ENCODE measurements at places on chromosomes 7 and 10.

GRCh38 chr7:134669388-134669787 is 22.7 kb downstream of the BPGM start:
- DNase-seq, result no peak

GRCh38 chr7:117072620-117073118 is 119.4 kb downstream of the ST7 start:
- no peak for DNase-seq

DNA sequence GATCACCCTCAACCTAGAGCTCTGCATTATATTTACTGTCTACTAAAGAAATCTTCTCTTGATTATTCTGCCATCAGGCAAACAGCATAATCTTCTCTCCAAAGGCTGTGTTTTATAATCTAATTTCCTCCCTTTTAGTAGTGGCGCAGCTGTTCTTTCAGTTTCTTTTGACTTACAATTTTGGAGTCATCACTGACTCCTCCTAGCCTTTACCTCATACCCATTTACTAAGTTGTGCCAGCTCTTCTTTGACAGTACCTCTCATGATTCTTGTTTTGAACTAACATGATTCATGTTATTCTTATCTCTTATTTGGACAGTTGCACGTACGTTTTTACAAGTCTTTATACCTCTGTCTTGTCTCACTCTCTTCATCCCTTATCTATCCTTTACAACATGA is 113.0 kb downstream of the FOXP2 start:
- DNase-seq, result no peak

DNA sequence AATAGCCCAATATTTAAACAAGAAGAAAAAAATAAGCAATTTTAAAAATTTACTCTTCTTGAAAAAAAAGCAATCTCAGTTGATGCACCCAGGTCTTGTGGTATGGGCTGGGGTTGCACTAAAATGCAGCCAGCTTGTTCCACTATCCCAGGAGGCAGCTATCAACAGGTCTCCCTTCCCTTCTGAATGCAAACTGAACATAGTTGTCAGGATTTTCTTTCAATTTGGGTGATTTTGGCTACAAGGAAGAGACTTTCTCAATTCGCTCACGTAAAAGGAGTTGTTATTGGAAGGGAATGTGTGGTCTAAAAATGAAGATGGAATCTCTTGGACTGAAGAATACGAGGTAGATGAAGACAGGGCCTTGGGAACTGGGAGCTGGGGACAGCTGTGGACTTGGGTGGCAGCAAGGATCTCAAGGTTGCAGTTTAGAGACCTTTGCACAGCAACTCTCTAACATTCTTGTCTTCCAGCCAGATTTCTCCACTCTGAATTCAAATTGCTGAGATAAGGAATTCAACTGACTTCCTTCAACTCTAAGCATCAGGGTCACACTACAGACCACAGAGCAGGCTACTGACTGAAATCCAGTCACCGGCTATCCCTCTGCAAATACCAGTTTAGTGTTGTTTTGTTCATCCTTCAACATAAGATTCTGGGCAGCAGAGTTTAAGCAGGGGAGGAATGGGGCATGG is 3.1 kb upstream of the TMEM26 start:
- no peak for DNase-seq

GRCh38 chr10:13891128-13892000 is 304.6 kb downstream of the PRPF18 start:
- no peak for DNase-seq

- no peak for DNase-seq
Observed at GRCh38 chr10:129777687-129778086, 186.4 kb downstream of the EBF3 start.

DNA sequence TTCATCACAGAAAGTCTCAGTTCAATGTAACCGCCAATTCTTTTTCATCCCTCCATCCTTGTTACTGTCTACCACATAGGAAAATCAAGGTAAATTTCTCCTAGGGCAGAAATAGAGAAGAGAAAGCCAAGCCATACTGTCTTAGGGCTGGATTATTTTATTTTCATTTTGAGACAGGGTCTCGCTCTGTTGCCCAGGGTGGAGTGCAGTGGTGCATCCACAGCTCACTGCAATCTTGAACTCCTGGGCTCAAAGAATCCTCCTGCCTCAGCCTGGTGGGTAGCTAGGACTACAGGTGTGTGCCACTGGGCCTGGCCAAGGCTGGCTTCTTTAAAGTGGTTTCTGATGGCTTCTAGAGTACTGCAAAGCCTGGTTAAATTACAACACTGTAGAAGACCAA is 181.7 kb downstream of the SRPK2 start:
- no peak for DNase-seq

DNA sequence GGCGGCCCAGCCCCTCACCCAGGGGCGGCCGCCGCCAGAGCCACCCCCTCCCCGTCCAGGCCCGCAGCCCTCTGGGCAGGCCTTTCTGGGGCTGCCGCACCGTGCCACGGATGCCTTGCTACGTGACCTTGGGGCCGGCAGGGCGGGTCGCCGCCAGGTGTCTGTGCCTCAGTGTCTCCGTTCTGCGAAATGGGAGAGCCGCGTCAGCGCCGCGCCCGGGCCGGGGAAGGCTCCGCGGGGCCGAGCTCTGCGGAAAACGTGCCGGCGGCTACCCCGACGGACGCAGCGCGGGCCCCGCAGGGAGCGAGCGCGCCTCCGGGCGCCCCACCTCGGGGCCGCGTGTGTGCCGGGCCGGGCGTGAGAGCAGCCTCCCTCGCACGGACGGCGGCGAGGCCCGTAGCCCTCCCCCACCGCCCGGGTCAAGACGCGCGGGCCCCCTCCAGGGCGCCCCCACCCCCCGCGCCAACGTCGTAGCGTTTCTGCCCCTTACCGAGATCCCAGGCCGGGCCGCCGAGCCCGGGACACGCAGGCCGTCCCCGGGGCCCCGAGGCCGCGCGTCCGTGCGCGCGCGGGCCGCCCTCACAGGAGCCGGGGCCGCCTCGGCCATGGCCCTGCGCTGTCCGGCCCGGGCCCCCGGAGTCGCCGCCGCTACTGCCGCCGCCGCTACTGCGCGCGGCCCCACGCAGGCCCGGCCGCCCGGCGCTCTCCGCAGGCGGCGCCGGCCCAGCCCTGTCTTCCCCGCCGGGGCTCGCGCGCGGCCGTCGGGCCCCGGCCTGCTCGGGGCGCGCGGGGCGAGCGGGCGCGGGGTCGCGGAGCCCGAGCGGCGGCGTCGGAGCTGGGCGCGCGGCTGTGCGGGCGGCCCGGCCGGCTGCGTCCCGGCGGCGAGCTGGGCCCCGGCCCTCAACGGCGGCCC is 1.1 kb downstream of the ZNF777 start:
- no peak for DNase-seq

DNA sequence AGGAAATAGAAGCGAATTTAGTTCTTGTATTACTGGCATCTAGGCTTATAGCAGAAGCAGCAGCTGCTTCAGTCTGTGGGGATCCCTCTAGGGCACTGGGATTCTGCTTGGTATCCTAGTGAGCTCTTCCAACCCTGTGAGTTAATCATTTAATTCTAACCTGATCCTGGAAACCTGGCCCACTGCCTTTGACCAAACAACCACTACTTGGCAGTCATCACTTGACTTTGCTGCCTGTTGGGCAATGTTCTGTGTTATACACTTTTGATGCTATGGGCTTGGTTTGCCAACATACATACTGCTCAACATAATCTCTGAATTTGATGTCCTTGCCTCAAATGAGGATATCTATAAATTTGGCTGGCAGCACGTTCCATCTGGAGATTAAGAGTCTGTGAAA is 813.4 kb downstream of the ANKRD7 start:
- DNase-seq, result no peak

DNA sequence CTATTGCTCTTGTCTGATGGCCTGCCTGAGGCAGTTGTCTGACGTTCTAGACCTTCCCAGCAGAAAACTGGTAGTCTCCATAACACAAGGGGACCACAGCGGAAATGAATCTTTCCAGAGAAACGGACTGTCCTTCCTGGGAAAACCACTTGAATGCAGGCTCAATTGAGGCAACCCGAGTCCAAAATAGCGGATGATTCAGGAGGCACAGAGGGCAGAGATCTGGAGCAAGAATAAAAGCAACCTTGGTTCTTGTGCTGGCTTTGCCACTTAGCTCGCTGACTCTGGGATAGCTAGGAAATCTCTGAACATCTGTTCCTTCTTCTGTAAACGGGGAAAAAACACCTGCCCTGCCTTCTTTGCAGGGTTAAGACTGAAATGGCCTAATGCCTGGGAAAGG is 178.8 kb downstream of the NEURL1 start:
- DNase-seq, result no peak

DNA sequence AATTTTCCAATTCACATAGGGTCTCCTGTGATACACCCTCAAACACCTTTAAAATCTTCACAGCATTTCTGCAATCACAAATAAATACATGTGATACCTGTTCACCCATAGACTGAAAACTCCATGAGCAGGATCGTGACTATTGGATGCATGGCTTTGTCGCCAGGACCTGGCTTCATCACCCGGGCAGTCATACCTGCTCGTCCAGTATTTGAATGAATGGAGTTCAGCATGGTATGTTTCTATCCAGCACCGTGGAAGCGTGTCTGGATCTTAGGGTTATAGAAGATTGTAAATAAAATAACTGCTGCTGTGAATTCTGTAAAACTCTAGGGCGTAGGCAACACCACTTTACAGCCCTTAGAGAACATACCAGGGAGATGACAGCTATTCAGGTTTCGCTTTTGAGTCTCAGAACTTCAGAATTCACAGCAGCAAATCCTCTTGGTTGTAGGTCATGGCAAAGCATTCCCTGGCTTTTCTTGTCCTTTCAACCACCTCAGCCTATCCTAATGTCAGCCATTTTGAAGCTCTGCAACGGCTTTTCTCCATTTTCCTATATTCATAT is 47.4 kb upstream of the USP6NL start:
- no peak for DNase-seq

DNA sequence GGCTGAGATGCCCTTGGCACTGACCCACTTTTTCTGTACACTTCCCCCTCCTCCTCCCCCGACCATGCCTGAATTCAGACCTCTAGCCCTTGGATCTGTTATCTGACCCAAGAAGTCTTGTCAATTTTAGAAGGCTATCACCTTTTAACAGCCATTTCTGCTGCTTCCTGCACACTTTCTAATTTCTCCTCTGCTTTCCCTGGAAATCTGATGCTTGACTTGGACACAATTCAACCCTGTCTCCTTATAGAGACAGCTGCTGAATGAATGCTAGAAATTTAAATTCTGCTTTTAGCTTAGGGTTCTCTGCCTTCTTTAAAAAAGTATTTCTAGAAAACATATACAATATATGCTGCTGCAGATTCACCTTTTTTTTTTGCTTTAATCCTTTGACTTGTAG is 417.9 kb upstream of the KLF6 start:
- DNase-seq, result no peak

DNA sequence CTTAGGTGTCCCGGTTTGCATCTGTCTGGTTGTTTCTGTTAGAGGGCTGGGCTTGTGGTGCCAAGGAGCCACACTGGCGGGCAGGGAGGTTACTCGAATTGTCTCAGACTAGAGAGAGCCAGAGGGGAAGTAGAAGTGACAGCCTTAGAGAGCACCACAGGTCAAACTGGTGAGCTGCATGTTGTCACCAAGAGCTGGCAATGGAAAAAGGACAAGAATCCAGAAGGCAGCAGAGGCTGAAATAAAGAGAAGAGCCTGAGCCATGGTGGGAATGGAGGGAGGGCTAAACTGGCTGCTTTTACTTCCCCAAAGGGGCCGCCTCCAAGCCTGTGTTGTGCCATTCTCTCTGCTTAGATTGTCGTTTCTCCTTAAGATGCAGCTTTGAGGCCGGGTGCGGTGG is 31.1 kb upstream of the RHBDD2 start:
- no peak for DNase-seq

DNA sequence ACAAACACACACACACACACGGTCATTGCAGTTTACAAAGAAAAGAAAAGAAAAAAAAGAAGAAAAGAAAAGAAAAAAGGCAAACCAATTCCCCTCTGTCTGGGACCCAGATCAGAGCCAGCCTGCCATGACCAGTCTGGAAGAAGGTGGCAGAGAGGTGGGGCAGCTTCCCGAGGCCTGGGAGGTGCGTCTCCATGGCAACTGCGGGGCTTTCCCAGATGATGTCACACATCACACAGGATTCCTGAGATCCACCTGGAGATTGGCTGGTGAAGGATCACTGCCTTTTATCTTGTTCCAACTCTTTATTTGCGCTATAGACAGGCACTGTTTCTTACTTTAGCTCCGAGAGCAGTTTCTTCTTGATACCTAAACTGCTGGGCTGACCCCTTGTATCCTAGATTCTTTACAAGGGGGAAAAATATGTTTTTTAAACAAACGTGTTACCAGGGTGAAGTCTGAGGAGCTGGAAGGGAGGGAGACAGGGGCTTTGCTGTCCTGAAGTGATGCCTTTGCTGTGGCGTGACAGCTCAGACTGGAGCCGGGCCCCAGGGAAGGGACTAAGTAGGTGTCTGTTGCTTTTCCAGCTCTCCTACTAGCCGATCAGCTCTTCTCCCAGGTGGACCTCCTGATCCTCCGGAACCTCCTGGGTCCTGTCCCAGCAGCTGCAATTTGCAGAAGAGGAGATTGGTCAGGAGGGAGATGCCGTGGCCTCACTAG is 298.5 kb downstream of the KLF6 start:
- no peak for DNase-seq

All from fibroblast of skin of left biceps (primary cell).